ENCODE measurements at places on chromosomes 11 and 22.

DNA sequence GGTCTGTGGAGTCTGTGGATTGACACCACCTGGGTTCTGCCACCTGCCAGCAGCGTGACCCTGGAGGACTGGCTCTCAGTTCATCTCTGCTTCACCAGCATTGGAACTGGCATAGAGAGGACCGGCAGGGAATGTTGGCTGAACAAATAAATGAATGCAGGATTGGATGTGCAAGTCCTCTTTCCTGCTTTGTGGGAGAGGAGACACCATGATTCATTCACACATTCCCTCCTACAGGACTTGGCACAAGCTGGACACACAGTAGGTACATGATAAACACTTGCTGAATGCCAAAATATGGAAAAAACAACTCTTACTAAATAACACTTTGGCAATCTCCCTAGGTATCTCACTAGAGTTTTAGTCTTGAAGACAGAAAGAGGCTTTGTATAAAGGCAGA is 116.6 kb upstream of the NARS2 start:
- no peak for DNase-seq

DNA sequence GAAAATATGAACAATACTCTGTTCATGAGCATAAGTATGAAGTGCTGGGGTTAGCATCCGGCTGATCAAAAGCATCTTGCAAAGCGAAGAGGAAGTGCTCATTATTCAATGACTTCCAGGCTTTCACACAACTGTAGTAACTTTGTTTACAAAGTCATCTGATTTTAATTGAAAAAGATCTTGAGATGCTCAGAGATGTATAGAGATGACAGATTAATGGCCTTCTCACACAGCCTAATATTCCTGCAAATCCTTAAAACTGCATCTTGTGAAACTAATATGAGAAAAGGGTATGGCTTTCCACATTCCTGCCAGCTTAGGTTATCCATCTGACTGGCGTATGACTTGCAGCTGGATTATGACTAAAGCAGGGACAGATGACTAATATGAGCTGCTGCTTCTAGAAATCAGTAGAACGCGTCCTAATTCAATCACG is 125.4 kb downstream of the CASP12 start:
- no peak for DNase-seq

- no peak for DNase-seq
Measured at GRCh38 chr11:43315966-43316365, 4.2 kb downstream of the API5 start.

DNA sequence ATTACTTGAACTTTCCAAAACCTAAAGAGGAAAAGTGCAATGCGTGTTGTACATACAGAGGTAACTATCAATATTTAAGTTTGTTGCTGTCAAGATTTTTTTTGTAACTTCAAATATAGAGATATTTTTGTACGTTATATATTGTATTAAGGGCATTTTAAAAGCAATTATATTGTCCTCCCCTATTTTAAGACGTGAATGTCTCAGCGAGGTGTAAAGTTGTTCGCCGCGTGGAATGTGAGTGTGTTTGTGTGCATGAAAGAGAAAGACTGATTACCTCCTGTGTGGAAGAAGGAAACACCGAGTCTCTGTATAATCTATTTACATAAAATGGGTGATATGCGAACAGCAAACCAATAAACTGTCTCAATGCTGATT is 2.1 kb downstream of the ADM start:
- DNase-seq = no peak

DNA sequence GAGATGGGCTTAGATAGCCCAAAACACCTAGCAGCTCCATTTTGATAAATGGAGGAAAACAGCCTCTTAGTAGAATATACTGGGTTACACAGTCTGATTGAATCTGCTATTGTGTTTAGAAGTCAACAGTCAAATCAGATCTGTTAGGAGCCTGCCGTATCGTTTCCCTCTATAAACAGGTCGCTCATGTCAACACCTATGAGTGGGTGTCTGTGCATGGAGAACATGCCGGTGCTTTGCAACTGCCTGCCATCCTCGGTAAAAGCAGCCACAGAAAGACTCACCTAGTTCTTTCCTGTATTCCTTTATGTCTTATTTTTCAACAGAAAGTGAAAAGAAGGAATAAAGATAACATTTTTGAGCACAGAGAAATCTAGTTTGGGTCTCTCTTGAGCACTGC is 99.4 kb downstream of the ETS1 start:
- no peak for DNase-seq

- DNase-seq = no peak
Measured at GRCh38 chr11:128521682-128522054, 65.7 kb downstream of the ETS1 start.

GRCh38 chr11:133900176-133901105 is 55.1 kb upstream of the SPATA19 start:
- DNase-seq = no peak

DNA sequence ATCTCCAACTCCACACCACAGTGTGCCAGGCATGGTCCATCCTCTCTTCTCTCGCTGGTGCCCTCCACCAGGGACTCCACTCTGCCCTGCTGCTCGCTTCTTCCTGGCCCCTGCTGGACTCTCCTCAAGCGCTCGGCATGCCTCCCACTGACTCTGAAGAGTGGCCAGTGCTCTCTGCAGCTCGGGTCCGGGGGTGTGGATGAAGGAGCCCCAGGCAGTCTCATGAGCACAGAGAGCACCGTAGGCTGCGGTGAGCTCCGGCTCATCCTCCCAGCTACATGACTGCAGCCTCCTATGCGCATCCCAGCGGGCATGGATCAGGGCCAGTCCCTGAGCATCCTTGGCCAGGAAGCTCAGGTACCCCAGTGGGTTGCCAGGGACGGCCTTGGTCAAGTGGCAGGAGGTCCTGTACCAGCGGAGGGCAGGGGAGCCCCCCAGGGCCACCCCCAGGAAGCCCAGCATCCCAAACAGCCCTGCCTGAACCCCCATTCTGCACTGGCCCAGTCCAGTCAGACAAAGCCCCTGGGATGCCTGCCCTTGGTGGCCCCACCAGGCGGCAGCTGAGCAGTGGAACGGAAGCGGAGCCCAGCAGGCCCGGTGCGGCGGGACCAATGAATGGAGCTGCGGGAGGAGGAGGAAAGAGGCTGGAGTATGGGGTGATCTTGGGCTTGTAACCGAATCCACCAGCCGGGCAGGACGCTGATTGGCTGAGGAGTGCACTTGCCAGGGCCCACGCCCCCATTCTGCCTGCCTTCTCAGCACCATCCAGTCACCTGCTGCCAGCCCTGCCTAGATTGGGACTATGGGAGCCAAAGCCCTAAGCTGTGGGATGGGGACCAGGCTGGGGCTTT is at the start of gene PLA2G3:
TSS of gene PLA2G3 (minus strand) at position 643 of the 851 bp plus-strand sequence. CDS start at position 489, 154 bp downstream.
- DNase-seq = no peak

Measured in stimulated activated CD4-positive, alpha-beta T cell treated with anti-CD3 and anti-CD28 coated beads, TNF-alpha, amount 100 ng/mL, for 48 hours (primary cell).